ENCODE measurements at places on chromosomes 1 and 21. TPM values are rescaled to one million over a fixed set of nuclear protein-coding genes. Genes with fewer than 3 reads are reported as not detected.
A peak's percentile ranks its signal among the peaks of the same experiment; 100 is the strongest.

DNA sequence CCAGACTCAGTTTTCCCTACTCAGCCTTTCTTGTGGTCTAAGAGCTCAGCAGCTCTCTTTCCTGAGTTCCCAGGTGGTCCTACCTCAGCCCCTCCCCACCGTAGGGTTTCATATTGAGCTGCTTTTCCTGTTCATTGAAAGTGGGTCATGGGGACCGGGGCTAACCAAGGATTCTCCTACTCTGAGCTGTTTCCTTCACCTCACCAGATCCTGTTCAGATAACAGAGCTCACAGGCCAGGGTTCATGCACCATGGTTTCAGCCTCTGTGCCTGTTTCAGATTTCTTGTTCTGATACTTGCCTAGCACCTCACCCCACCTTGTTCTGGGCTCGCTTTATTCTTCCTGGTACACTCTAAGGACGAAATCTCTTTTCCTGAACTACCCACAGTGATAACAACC is 8.5 kb downstream of the UBQLN4 start:
- DNase-seq, result no peak

Gene OLFML2B
- total RNA-seq, result 22.7 TPM

GRCh38 chr1:248404024-248404423 is 1.2 kb downstream of the OR2T1 start:
- peak; percentile 21 for DNase-seq

Gene TBX19
- total RNA-seq, result 2.9 TPM

DNA sequence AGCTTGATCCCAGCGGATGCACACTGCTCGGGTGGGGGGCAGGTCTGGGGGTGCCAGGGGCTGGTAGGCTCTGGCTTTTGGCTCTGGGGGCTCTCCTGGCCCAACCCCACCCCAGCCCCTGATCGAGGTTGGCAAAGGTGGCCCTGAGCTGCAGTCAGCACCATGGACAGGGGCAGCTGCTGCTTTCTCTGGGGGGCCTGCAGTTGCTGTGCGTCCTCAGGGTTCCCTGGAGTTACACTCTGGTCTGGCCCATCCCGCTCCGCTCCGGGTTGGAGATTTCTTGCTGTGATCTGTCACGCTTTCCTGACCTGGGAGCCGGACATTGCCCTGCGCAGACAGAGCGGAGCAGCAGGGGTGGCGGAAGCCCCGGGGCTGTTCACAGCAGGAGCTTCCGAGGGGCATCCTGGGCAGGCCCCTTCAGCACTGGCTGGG is 8.0 kb upstream of the PLCH2 start:
- peak; percentile 25 for DNase-seq

GRCh38 chr1:244068567-244068966 is 17.5 kb downstream of the ZBTB18 start:
- peak; percentile 67 for DNase-seq

- DNase-seq, result no peak
These were observed 49.2 kb downstream of the UMODL1 start for GRCh38 chr21:42120101-42120902.

DNA sequence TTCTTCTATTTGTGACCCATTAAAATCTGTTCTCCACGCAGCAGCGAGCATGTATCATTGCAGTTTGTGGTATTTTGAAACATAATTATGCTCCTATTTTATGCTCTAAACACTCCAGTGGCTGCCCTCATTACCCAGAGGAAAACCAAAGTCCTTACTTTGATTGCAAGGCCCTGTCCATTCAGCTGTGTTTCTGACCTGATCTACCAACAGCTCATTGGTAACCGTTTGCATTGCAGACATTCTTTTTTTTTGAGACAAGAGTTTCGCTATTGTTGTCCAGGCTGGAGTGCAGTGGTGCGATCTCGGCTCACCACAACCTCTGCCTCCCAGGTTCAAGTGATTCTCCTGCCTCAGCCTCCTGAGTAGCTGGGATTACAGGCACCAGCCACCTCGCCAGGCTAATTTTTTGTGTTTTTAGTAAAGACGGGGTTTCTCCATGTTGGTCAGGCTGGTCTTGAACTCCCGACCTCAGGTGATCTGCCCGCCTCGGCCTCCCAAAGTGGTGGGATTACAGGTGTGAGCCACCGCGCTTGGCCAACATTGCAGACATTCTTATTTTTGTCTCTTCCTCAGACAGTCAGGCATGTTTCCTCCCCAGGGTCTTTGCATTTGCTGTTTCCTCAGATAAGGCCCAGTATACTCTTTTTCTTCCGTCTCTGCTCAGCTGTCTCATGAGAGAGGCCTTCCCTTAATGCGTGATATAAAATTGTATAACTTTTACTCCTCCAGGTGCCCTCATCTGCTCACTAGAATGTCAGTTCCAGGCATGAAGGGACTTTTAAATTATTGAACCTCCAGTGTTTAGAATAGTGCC is 32.5 kb downstream of the THRAP3 start:
- no peak for DNase-seq

GRCh38 chr1:38507563-38507962 is 352.0 kb downstream of the RRAGC start:
- DNase-seq, result no peak

Gene CFHR1
- total RNA-seq, result not detected

DNA sequence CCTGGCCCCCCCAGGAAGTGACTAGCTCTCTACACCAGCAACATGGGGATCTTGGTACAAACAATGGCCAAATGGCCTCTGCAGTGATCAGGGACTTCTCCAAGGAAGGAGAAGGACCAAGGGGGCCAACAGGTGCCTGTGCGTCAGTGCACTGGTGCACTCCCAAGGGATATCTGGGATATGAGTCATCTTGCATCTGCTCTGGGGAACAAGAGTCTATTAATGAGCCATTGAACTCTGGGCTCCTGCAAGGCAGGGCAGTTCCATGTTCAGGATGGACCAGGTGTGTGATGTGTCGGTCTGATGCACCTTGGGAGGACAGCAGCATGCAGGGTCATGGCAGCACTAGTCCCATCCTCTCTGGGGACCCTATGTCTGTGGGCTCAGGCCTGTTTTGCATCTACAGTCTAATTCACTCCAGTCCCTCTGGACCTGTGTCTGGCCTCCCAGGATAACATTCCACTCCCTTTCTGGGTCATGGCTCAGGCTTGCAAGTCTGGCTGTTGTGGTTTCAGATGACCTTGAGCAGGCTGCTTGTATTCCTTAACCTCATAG is 125.3 kb downstream of the TRABD2B start:
- peak; percentile 87 for DNase-seq

Gene PM20D1
- not detected for total RNA-seq

DNA sequence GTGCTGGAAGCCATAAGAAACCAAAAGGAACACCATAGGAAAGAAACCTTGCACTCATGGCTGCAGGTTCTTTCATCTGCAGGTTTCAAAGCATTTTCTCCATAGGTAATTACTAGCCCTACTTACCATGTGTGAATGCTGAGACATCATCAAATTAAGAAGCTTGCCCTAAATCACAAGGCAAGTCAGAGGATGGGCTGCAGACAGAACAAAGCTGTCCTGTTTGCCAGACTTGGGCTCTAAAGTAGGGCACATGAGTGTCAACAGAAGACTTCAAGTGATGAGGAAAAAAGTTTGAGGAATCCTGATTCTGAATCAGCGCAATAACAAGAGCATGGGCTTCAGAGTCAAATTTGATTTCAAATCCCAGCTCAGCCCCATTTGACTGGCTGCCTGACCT is 5.8 kb upstream of the EPS15 start:
- DNase-seq, result no peak

GRCh38 chr1:204684206-204684570 is 1.4 kb downstream of the LRRN2 start:
- no peak for DNase-seq

GRCh38 chr1:193325042-193325441 is 138.6 kb upstream of the B3GALT2 start:
- DNase-seq, result no peak

DNA sequence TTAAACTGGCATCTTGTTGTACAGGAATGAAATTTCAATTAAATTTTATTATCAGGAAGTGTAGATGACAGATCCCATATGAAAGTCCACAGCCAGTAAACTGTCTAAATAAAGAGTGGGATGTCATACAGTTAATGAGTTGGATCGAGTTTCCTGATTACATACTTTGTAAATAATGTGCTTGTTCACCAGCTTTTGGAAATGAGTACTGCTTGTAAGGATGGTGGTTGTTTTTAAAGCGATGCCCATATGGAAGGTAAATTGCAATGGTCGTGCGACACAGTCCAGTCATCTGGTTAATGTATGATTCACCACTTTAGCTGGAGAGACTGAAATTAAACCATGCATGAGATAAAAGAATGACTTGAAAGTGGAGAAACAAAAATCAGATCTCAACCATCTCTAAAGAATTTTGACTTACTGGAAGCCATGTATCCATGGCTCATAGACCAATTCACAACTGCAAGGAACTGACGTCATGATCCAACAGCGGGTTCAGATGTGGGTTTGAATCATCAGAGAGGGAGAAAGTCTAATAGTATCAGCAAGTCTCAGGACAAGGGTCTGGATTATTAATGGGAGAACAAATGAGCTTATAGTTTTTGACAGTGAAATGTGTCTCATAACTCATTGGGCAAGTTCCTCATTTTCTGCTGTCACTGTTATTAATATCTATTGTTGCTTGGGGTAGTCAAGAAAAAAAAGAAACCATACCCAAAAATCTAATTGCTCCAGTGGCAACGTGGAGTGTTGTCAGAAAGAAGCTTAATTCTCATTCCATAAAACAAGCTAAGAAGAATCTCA is 49.0 kb downstream of the MAP10 start:
- peak; percentile 82 for DNase-seq

DNA sequence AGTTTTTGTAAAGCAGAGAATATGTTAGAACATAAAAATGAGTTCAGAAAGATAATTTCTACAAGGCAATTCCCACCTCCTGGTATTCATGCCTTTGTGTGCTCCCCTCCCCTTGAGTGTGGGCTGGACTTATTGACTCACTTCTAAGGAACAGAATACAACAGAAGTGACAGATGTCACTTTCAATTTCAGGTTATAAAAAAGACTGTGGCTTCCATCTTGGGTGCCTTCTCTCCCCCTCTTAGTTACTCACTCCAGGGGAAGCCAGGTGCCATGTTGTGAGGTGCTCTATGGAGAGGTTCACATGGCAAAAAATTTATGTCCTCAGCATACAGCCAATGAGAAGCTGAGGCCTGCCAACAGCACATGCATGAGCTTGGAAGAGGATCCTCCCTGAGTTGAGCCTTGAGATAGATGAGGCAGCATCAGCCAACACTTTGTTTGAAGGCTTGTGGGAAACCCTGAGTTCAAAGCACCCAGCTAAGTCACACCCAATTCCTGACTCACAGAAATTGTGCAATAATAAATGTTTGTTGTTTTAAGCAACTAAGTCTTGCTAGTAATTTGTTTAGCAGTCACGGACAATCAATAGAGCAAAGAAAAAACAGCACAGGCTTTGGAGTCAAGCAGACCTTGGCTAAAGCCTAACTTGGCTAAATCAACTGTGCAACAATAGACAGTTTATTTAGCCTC is 73.5 kb upstream of the NGF start:
- DNase-seq, result peak; percentile 76

DNA sequence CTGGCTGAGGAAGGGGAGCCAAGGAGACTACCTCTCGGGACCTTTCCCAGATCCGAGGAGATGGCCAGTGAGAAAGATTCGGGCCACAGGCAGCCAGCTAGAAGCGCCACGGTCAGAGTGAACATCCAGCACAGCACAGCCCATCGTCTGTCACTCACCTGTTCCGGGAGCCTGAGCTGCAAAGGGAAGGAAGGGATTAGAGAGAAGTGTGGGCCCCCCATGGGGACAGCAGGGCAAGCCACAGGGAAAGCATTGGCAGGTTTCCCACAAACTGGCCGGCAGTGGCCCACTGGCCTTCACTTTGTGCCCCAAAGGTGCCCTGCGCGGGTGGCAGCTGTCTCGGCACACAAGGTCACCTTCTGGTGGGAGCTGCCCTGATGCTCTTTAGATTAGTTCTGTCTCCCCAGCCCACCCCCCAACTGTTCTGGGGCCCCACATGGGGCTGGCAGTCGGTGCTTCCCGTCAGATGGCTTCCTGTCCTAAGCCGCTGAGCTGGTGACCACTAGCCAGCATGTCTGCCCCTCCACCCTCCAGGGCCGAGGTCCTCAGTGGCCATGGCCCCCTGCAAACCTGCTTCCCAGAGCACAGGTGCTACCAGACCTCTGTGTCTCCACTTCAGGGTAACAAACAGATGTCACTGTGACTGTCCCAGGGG is 56.7 kb downstream of the LACTBL1 start:
- no peak for DNase-seq

DNA sequence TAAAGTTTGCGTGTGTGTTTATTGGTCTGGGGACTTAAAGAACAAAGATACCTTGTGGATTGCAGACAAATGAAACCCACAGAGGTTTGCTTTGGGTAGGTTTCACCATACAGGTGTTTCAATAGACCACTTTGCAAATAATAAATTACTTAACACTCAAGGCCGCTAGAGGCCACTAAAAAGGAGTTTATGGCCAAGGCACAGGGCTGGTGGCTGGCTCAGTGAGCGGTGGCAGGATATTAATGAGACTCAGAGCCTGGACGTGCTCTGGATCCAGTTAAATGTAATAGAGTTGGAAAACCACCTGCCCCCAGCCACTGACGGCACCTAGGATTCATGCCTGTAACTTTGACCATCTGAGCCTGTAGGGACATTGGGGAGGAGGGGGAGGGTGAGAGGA is 44.5 kb downstream of the LRRC38 start:
- no peak for DNase-seq

Gene OR2T35
- not detected for total RNA-seq

- DNase-seq, result peak; percentile 16
These were observed 42.7 kb downstream of the HSD3B1 start for GRCh38 chr1:119549719-119550132.

DNA sequence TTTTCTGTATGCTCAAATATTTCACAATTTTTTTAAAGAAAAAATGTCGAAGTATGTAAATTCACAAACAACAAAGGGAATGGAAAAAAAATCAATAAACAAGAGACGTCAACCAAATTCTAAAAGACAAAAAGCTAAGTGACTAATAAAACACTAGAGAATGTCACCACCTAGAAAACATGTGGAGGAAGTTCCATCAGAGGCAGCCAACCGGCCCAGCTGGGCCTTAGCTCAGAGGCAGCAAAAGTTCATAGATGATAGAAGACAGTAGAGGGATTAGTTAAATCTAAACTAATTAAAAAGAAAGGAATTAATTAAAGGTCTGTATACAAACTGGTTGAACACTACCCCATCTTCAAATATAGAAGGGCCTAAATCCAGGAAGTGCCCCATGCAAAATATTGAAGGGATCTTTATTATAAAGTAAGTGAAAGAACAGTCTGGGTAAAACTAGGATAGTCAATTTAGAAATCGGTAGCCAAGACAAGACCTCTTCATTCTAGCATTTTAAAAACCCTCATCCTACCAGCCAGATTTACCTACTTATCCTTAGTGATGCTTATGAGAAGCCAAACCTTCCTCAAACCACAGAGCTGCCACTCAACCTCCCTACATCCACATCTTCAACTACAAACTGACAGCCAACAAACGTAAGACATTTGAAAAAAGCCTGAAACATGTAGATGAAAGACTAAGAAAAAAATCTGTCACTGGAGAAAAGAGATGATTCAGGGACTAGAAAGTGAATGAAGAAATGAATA is 23.7 kb downstream of the MRPL39 start:
- no peak for DNase-seq

Gene GNAT2
- total RNA-seq, result not detected

All from Caki2 (cell line).